Lung (tissue), 17 donors: ENCODE measurements at places on chromosomes 3 and 15. TPM values are rescaled to one million over a fixed set of nuclear protein-coding genes. Genes with fewer than 3 reads are reported as not detected.

The LYZL4 gene
- total RNA-seq = not detected

The RAD51 gene
- 2.2 TPM for total RNA-seq

The USP3 gene
- 95.5 TPM for total RNA-seq

The CIB2 gene
- 2.8 TPM for total RNA-seq

The ARL14 gene
- not detected for total RNA-seq

The RHOV gene
- 2.1 TPM for total RNA-seq

The TNNC1 gene
- 31.3 TPM for total RNA-seq

DNA sequence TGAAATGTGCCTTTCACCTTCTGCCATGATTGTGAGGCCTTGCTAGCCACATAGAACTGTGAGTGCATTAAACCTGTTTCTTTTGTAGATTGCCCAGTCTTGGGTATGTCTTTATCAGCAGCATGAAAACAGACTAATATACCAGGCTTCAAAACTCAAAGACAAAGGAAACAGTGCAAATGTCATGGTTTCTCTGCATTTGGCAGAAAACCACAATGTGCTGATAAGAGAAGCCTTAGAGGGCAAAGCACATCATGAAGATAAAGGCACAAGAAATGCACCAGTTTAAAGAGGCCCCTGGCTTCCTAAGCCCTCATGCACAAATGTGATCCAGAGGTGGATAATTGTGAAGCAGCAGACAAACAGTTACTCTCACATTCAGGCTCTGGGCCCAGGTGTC lies 259.2 kb downstream of the CPNE4 start:
- no peak overlapping the region for H3K4me3 ChIP-seq
- no peak overlapping the region for H3K27ac ChIP-seq
- no peaks in the 10 kb centered on the region for H3K4me1 ChIP-seq

- DNase-seq = no peak
- H3K27ac ChIP-seq = no peak overlapping the region
- H3K36me3 ChIP-seq = no peaks in the 10 kb centered on the region
- H3K27me3 ChIP-seq = no peaks in the 10 kb centered on the region
Observed at GRCh38 chr15:86316216-86316615, 236.5 kb downstream of the AGBL1 start.

DNA sequence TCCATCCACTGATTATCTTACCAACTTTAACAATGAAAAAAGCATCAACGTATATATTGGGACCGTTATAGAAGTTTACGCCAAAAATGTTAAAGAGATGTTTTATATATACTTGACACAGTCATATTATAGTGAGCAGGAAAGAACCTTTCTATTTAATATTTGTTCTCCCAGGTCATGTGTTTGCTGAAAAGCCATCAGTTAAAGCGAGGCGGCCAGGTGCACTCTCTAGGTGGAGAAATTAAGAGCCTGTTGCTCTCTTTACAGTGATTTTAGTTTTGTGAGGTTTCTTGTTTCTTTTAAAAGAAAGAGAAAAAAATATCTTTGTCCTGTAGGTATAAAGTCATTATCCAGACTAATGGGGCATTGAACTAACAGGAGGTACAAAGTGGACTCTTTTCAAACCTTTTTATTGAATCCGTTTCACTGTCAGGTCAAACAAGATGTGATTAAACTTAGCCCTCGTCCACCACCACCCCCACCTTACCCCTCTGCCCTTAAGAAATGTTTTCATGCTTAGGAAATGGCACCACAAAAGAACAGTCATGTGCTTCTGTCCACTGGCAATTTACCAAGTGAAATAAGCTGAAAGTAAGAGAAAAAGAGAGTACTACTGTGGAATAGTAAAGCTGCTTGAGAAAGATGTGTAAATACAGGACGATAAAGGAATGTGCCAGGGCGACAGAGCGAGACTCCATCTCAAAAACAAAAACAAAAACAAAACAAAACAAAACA lies 279.9 kb downstream of the PTPRG start:
- H3K27me3 ChIP-seq = no peaks in the 10 kb centered on the region
- no peak overlapping the region for H3K4me3 ChIP-seq
- no peak overlapping the region for H3K27ac ChIP-seq
- H3K4me1 ChIP-seq = no peaks in the 10 kb centered on the region

DNA sequence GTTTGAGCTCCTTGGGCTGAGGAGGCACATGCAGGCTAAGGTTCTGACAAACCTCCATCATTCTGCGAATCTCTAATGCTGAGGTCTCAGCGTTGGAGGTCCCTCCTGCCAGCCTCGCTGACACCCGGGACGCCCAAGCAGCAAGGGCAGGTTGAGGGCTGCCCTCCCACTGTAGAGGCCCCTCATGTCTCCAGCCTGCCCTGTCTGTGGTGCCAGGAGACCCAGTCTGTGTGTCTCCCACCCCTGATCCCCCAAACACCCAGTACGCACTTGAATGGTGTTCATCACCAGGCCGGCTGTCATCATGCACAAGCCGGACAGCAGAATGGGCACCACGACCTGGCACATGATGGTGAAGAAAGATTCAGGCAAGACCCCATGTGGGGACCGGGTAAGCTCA lies 27.8 kb downstream of the SLC41A3 start:
- DNase-seq = no peak
- H3K36me3 ChIP-seq = no peaks in the 10 kb centered on the region
- H3K4me3 ChIP-seq = no peak overlapping the region
